EH (cell line): ENCODE measurements at places on chromosomes 2 and 18.

DNA sequence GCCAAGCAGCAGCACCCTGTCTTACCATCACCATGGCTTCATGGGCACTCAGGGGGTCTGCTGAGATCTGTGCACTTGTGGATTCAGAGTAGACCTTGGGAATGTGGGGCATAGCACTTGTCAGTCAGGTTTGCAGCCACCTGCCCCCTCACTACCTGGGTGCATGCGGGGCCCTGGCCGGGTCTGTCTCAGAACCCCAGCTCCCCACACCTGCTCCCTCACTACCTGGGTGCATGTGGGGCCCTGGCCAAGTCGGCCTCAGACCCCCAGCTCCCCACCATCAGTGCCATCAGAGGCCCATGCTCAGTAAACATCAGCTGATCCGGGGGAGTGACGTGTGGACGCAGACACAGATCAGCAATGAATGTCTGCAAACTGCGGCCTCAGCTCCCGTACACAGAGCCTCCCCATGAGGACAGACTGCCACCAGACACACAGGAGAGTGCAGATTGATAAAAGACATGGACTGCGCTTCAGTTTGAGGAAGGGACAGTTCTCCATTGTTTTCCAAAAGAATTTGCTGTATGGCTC lies 205.1 kb downstream of the GLI2 start:
- no peak for DNase-seq

DNA sequence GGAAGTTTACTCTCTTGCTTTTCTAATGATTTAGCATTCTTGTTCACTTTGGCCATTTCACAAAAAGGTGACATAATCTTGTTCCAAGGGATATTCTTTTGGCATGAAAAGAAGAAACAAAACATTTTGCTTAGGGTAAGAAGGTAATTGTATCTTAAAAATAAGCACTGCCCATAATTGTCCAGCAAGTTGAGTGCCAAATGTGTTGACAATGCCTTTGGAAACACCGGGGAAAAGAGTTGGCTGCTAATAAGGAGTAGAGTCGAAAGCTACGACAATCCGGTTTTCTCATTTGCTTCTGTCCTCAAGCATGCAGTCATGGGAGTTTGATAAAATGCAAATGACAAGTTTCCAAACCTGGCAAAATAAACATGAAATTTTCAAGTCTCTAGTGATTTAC lies 27.3 kb downstream of the ITGAV start:
- DNase-seq: no peak

DNA sequence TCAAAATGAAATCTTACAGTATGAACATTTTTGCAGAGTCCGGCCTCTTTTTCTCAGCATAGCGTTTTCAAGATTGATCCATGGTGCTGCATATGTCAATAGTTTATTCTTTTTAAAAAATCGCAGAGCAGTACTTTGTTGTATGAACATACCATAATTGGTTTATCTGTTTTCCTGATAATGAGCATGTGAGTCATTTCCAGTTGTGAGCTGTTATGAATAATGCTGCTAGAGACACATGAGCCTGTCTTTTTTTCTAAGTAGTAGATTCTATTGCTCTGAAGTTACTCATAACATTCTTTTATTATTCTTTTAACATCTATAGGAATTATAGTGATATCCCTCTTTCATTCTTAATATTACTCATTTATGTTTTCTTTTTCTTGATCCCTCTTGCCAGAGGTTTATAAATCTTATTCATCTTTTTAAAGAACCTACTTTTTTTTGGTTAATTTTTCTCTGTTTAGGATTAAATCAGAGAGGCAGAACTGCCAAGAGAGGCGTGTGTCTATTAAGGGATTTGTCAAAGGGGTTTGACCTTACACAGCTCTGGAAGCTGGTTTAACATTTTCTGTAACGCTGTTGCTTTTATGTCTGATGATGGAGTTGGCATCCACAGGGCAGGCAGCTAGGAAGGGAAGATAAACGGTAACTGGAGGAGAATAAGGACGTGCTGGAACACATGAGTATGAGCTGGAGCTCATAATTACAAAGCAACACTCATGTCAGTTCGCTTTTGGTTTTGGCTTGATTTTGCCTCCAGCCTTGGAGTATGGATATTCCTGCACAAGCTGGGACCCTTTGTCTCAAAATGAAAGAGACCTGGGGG lies 47.4 kb downstream of the MGAT5 start:
- peak; percentile 63 for DNase-seq

DNA sequence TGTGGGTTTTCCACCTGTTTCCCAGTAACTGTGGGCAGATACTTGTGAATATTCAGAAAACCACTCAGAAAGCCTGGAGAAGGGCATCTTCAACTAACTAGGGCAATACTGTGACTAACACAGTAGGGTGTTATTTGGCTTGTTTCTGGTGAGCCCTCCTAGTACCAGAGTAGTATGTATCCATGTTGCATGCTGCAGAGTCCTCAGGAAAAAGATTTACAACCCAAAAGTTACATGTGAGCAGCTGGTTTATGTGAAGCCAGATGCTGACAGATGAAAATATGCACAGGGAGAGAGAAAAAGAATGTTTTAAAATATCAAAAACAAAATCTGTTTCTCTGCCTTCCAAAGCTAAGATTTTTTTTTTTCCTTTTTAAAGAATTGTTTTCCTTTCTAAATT lies 333.2 kb upstream of the UBE2E3 start:
- no peak for DNase-seq

GRCh38 chr2:72292433-72292832 lies 144.8 kb upstream of the CYP26B1 start:
- DNase-seq: no peak

DNA sequence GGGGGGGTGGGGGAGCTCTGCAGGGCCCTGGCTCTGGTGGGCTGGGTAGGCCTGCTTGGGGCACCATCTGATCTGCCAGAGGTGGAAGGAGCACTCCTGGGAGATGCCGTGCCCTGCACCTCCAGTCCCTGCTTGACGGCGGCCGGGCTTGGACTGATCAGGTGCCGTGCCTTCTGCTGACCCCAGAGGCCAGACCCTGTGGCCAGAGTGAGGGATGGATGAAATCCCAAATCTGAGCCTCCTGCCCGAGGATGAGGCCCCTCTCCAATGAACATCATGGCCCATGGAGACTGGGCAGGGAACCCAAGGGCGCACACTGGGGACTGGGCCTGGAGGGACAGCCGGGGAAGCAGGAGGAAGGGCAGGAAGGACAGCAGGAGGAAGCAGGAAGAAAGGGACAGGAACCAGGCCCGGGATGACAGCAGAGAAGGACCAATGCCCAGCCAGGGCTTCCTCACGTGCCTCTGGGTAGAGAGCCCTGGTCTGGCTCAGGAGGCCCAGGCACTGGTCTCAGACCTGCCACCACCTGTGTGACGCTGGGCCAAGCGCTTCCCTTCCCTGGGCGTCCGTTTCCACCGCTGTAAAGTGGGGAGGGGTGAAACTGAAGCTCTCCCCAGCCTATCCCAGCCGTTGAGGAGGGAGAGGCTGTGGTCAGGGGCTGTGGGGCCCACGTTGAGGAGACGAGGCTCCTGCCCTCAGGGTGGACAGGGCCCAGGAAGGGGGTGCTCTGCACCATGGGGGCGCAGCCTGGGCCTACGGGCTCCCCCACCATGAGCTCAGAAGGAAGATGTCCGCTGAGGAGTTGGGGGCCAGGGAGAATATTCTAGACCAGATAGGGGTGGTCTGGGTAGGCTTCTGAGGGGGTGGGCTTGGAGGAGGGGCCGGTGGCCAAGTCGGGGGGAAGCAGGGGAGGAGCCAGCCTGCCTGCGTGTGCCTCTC lies 1.0 kb upstream of the GPR35 start:
- no peak for DNase-seq

GRCh38 chr2:97963079-97963406 lies 32.7 kb downstream of the TMEM131 start:
- DNase-seq: no peak

GRCh38 chr2:220885593-220885992 lies 686.5 kb downstream of the EPHA4 start:
- no peak for DNase-seq

DNA sequence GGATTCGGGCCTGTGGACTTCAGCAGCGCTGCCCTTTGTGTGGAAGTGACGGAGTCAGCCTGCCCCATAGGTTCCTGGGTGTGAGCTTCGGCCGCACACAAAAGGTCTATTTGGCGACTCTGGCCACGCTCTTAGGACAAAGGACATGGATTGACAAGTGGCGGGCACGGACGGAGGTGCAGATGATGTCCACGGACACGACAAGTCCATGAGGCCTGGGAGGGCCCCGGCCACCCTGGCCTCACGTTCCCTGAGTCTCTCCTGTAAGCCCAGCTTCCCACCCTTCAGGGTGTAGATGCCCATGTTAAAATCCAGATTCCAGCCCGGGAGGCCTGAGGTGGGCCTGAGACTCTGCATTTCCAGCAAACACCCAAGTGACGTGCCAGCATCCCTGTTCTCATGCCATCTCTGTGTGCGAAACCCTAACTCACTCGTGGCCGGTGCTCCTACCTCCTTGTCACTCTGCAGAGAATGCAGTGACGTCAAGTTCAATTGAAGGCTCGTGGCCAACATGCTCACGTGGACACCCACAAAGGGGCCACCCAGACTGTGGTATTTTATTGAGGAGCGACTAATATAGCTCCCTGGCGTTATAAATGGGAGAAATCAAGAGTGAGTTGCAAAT lies 111.7 kb downstream of the RTP5 start:
- DNase-seq: peak; percentile 1

DNA sequence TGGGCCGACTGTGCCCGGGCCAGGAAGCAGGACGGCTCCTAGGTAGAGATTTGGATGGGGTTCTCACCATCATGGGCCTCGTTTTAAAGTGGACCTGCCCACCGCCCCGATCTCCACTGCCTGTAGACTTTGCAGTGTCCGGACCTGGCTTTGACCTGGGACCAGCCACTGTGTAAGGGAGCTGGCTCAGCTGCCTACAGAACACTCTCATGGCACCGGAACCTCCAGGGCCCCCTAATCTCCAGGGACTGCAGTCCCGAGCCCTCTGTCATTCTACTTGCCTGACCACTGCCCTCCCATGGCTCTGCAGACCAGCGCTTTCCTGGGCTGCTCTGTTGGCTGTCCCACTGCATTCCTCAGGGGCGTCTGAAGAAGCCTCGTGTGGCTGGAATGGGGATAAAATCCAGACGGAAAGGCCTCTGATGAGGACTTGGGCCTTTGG lies 120.8 kb downstream of the GLI2 start:
- DNase-seq: peak; percentile 81

DNA sequence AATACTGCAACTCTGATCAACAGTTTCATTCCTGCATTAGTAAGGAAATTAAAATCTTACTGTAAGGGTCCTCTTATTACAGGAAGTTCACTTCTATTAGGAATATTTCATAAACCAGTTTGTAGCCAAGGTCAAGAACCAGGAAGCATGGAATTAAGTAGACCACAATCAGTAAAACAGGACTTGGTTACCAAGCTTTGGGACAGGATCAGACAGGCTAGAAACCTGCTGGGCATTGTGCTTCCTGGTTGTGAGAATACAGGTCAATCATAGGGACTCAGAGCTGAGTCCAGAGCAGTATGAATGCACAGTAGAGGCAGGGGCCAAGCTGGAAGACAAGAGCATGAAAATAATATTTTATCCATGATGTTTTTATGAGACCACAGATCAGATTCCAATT lies 248.0 kb downstream of the IKZF2 start:
- no peak for DNase-seq

- DNase-seq: no peak
These were observed 51.6 kb downstream of the SLC66A2 start for GRCh38 chr18:79899609-79900445.

DNA sequence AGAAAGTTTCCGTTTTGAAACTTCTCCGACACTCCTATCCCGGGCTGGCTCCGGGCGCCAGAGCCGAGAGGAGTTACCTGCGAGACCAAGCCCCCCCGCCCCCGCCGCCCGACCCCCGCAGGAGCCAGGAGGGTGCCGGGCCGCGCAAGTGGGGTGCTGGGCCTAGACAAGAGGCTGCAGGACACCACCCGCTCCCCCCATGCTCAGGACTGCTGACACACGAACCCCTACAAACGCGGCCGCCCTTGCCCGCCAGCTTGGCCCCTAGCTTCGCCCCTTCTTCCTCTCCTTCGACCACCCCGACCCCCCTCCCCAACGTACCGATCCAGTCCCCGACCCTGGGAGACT lies 497 bp downstream of the PLA2R1 start:
- DNase-seq: no peak

DNA sequence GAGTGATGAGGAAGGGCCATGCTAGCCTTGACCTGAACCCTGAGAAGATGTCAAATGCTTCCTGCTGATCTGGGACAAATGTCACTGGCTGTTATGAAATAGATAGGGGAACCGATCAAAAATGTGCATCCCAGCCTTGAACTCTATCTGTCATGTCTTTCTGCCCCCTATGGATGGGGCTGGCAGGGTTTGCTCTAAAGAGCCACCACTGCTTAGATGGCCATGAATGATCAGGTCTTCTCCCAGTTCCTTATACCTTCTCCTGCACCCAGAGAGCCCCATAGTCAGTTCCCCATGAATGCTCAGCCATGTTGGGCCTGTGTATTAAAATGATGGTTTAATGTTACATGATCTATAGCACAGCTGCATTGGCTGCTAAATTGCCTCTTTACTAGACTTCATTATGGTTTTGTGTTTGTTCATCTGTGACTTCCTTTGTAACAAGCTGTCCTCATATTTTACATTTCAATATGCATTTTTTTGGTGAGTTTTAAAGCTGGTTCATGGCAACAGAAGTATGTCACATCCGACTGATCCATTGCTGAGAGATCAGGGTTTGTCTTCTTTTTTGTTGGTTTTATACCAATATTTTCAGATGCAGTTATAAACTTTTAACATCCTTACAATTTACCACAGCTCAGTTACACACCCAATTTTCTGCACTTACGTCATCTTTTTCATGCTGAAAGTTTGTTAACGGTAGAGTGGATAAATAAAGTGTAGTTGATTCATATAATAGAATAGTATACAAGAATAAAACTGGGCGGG lies 56.3 kb upstream of the SMAD2 start:
- no peak for DNase-seq

GRCh38 chr18:46239549-46239948 lies 135.4 kb downstream of the HAUS1 start:
- peak; percentile 30 for DNase-seq

DNA sequence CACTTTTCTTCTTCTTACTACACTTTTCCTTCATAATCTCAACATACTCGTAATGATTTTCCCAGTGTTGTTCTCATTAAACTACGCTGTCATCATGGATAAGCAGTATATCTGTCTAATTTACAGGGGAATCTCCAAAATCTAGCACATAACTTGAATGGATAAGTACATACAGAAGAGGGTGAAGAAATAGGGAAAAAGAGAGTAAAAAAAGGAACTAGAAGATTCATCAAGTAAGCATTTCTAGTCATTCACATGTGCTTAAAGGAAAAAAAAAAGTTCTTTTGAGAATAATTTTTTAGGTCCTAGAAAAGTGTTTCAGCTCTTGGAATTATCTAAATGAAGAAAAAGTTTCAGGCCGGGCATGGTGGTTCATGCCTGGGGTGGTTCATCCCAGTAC lies 51.6 kb downstream of the SRBD1 start:
- no peak for DNase-seq
